ENCODE measurements at places on chromosomes 1 and 21.

DNA sequence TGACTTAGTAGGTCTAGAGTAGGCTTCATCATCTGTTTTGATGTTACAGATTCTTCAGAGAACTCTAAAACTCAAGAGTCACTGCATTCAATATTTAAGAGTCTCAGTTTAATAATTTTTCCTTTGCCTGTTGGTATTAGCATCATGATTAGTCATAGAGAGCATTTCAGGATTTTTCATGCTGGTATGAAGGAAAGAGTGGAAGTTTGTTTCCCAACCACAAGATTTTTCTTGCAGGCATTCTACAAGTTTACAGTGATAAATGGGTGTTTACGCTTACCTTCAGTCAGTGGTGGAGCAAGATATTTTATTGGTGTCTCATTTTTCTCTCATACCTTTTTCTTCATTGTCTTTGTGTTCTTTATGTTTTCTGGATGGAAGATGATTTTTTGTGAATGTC lies 58.4 kb upstream of the MYOCOS start:
- DNase-seq, result no peak

DNA sequence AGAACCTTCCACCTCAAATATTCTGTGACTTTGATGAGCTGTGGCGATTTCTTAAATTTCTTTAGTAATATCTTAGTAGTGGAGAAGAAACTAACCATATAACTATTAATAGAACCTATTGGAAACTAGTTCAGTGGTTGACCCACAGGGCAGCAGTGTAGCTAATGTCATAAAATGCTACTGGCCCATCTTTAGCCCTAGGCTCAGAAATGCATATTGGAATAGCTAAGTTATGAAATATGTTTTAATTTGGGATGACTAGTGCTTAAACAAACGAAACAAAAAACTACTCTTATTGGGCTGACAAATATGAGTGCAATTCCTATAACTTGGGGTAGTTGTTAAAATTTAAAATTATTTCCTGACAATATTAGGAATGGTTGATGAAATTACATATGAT lies 20.2 kb downstream of the MACO1 start:
- DNase-seq, result no peak

GRCh38 chr1:172476218-172476811 lies 32.4 kb upstream of the PIGC start:
- DNase-seq, result no peak

GRCh38 chr1:112707221-112708001 lies 484 bp upstream of the RHOC start:
- no peak for DNase-seq

DNA sequence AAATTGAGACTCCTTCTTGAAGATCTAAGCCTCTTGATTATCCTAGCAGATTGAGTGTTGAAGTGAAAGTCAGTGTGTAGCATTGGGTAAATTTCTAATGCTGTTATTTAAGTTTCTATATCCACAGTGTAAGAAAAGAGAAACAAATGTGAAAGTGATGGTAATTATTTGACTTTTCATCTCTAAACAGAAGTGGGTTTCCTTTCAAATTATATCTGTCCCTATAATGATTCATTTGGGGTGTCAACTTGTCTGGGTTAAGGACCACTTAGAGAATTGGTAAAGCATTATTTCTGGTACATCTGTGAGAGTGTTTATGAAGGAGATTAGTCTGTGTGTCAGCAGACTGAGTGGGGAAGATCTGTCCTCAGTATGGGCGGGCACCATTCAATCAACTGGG lies 133.0 kb upstream of the HMCN1 start:
- no peak for DNase-seq

GRCh38 chr1:11563560-11564069 lies 84.7 kb downstream of the DISP3 start:
- no peak for DNase-seq

DNA sequence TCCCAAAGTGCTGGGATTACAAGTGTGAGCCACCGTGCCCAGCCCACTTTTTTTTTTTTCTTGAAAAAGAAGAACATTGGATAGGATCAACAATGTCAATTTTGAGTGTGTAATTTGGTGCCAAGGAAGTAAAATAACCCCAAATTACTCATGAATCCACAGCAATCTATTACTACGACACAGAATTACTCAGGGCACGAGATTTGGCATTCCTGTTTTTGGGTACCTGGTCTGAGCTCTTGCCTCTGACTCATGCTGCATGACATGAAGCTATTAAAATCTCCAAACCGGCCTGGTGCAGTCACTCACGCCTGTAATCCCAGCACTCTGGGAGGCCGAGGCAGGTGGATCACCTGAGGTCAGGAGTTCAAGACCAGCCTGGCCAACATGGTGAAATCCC lies 10.4 kb downstream of the RNF19B start:
- DNase-seq, result no peak

- no peak for DNase-seq
Measured at GRCh38 chr1:47894410-47895278, 102.5 kb downstream of the TRABD2B start.

GRCh38 chr1:151956957-151957497 lies 36.6 kb downstream of the S100A10 start:
- DNase-seq, result no peak

DNA sequence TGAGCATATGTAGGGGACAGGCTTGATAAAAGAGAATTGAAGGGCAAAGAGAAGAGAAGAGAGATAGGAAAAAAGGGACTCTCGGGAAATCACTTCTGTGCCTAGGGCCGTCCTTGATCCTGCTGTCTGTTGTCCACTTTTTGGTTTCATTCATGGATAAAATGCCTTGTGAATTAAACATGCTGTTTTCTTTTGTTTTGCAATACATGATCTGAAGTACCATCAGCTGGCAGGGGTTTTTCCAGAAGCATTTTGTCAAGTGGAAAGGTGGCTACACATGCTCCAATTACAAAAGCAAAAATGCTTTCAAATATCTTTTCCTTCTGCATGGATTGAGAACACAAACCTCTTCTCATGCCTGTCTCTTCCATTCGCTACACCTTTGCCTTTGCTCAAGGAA lies 361.7 kb downstream of the PDE4B start:
- DNase-seq, result no peak

GRCh38 chr1:94248956-94249688 lies 11.7 kb upstream of the ARHGAP29 start:
- no peak for DNase-seq

DNA sequence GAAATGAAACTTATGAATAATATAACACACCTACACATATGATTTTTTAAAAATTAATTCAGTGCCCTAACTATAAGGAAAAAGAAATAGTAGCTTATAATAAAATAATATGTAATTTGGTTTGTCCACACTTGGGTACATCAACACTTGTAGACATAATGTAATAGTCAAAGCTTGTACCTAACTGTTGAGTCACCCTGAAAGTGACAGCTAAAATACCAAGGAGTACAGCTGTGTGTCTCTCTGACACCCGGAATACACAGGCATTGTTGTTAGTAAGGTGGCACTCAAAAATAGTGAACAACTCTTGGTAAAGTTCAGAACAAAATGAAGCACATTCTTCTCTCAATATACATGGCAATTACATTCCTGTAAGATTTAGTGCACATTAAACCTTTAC lies 243.4 kb downstream of the TRABD2B start:
- no peak for DNase-seq

GRCh38 chr21:39180429-39181019 lies 2.7 kb downstream of the PSMG1 start:
- DNase-seq, result no peak
